ENCODE measurements at places on chromosomes 3 and 15.

DNA sequence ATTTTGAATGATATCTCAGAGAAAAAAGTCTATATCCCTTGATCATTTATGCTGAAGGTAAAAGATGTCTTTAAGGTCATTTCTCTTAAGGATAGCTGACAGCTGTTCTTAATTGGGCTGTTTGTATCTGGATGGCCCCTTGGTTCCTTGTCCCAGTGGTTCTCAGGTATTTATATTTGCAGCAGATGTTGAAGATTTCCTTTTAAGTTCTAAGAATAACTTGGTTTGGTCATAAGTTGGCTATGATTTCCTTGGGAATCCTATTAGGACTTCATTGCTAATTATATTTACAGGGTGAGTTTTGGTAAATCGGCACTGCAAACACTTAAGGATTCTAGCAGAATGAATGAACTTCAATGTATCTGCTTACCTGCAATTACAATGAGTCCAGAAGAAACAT is 460.4 kb upstream of the SGO1 start:
- no peak for DNase-seq

GRCh38 chr3:135516143-135516542 is 449.4 kb upstream of the PPP2R3A start:
- no peak for DNase-seq

DNA sequence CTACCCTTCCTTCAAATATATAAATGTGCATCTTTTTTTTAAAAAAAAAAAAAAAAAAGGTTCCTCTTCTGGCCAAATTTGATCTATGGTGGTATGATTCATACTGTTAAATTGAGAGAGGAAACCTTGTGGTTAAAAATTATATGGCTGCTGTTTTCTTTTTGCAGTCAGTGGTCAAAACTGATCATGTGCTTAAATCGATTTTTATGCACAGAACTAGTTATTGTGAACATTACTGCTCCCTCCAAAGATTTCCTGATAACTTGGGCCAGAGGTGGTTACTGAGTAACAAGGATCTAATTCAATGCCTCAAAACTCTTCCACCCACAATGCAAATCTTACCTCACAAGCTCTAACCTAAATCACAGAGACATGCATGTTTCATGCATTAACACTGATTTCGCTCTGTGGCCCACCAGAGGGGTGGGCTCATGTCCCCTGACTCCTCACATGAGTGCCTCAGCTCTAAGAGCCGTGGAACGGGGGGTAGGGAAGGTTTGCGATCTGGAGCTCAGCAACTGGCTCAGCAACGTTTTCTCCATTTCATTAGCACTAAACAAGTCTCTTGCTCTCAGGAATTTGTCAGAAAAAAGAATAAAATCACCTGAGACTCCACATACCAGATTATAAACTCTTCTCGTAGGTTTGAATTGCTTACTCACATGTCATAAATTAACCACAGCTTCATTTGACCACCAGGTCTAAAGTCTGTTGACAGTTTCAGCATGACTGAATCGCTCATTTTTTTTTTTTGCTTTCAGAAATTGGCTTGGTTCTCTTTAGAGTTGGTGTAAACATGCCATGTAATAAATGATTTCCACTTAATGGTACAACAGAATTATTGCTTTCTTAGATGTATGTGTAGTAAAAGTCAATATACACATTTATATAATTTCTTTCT is 280.4 kb downstream of the CD47 start:
- DNase-seq, result no peak

- DNase-seq, result no peak
Measured at GRCh38 chr3:129006864-129007263, 5.8 kb downstream of the EFCC1 start.

GRCh38 chr3:39150803-39151631 is 2.4 kb downstream of the CSRNP1 start:
- no peak for DNase-seq

DNA sequence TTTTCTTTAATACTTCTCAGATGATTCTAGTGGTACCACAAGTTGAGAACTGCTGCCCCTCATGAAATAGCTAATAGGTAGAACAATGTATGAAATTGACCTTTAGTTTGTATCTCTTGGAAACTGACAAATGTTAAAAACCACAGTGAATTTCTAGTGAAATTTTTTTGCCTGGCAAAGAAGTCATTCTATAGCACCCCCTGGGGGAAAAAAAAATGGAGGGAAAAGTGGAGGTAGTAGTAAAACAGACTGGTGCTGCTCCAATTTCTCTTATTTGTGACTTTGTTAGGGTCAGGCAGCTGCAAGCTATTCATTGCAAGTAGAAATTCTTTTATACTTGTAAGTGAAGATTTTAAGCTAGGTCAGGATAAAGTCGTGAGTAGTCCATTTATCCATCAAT is 605.0 kb downstream of the NLGN1 start:
- no peak for DNase-seq

- no peak for DNase-seq
Measured at GRCh38 chr3:11479221-11479620, 164.5 kb downstream of the VGLL4 start.

DNA sequence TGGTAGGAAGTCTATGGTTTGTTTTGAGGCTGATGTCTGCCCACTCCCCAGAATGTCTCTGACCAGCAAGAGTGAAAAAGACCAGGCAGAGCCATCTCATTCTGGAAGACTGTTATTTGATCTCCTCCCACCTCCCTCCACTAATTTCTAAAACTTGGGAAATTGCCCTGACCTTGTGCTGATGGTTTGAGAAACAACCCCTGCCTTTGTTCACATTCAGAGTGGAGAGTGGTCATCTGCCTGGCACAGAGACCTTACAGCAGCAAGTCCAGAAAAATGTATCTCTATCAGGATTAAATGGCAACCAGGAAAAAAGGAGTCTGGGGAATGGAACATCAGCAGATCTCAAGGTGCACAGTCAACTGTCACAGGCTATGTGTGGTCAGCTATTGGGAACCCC is 25.7 kb downstream of the SPATA12 start:
- DNase-seq, result no peak

Data from DMS 273 treated with DMSO at 0.1 percent for 48 hours (cell line).